ENCODE measurements at places on chromosomes 6 and 20. TPM values are rescaled to one million over a fixed set of nuclear protein-coding genes. Genes with fewer than 3 reads are reported as not detected.

Gene TFAP2D
- not detected for total RNA-seq

Gene EPHA7
- total RNA-seq = not detected

DNA sequence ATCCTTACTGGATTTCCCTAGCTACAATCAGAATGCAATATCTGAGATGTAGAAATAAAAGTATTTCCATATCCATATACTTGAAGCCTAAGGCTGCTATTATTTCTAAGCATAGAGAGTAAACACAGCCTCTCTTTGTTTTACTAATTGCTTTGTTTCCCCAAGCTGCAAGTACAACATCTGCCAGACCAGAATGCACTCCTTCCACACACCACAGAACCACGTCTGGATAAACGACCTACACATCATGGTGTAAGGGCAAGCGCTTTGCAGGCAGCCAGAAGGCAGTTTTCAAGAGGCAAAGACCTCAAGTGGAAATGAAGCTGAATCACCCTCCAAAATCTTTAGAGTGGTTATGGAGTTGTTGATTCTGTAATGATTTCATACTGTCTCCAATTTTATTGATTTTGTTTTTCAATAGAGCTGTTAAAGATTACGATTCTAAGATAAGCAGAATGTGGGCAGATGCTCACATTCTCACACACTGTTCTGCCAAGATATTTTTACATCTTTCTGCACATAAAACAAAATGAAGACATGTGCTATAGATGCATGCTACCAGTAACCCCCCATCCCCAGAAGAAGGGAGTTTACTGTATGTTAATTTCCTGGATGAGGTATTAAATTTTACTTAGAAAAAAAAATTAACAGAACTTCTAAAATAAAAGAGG lies 88.8 kb downstream of the THEMIS start:
- no peak overlapping the region for H3K27ac ChIP-seq
- H3K36me3 ChIP-seq = no peaks in the 10 kb centered on the region
- no peaks in the 10 kb centered on the region for H3K27me3 ChIP-seq
- no peak overlapping the region for H3K4me3 ChIP-seq
- DNase-seq = no peak

Gene PM20D2
- 3.8 TPM for total RNA-seq

- no peak overlapping the region for H3K4me3 ChIP-seq
- no peaks in the 10 kb centered on the region for H3K27me3 ChIP-seq
- no peak for DNase-seq
Observed at GRCh38 chr20:50668326-50668725, 23.0 kb downstream of the RIPOR3 start.

GRCh38 chr6:16933532-16933931 lies 168.3 kb upstream of the STMND1 start:
- H3K27me3 ChIP-seq = no peaks in the 10 kb centered on the region
- DNase-seq = no peak
- H3K4me1 ChIP-seq = no peaks in the 10 kb centered on the region
- H3K27ac ChIP-seq = no peak overlapping the region
- H3K4me3 ChIP-seq = no peak overlapping the region

DNA sequence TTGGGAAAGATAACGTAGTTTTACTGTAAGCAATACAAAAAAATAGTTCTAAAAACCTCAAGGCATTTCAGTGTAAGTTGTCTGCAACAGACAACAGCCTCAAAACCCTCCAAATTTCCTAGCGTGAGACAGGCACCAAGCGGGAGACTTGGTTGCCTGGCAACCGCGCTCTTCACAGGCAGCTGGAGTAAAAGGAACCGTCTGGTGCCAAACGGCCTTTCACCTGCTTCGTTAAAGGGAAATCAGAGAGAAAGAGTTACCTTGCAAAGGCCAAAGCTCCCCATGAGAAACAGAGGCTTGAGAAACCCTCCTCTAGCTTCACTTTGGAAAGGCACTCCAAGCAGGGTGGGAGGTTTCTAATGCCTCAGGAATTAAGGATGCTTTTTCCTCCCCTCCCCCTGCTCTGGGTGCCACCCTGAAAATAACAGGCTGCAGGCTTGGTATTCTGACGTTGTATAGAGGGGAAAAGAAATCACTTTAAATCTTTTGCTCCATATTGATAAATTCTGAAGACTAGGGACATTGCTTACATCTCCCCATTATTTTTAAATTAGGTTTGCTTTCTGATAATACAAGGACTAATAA lies 129.7 kb upstream of the UFL1 start:
- H3K4me1 ChIP-seq = no peaks in the 10 kb centered on the region
- no peaks in the 10 kb centered on the region for H3K36me3 ChIP-seq
- H3K27me3 ChIP-seq = no peaks in the 10 kb centered on the region
- no peak overlapping the region for H3K4me3 ChIP-seq

Gene OR2B2
- total RNA-seq = not detected

GRCh38 chr6:170461556-170462365 lies 91.3 kb downstream of the PSMB1 start:
- no peak for DNase-seq
- H3K36me3 ChIP-seq = no peaks in the 10 kb centered on the region
- H3K27ac ChIP-seq = no peak overlapping the region
- H3K4me3 ChIP-seq = no peak overlapping the region

Gene LY6G6F
- not detected for total RNA-seq

GRCh38 chr6:138555421-138555988 lies 56.2 kb upstream of the NHSL1 start:
- DNase-seq = no peak
- H3K27ac ChIP-seq = peak overlapping the region; percentile 36
- no peaks in the 10 kb centered on the region for H3K27me3 ChIP-seq
- no peak overlapping the region for H3K4me3 ChIP-seq

- no peak for DNase-seq
- H3K36me3 ChIP-seq = no peaks in the 10 kb centered on the region
- no peak overlapping the region for H3K4me3 ChIP-seq
- no peaks in the 10 kb centered on the region for H3K27me3 ChIP-seq
- H3K27ac ChIP-seq = no peak overlapping the region
Observed at GRCh38 chr20:47392015-47392720, 35.7 kb upstream of the ZMYND8 start.

DNA sequence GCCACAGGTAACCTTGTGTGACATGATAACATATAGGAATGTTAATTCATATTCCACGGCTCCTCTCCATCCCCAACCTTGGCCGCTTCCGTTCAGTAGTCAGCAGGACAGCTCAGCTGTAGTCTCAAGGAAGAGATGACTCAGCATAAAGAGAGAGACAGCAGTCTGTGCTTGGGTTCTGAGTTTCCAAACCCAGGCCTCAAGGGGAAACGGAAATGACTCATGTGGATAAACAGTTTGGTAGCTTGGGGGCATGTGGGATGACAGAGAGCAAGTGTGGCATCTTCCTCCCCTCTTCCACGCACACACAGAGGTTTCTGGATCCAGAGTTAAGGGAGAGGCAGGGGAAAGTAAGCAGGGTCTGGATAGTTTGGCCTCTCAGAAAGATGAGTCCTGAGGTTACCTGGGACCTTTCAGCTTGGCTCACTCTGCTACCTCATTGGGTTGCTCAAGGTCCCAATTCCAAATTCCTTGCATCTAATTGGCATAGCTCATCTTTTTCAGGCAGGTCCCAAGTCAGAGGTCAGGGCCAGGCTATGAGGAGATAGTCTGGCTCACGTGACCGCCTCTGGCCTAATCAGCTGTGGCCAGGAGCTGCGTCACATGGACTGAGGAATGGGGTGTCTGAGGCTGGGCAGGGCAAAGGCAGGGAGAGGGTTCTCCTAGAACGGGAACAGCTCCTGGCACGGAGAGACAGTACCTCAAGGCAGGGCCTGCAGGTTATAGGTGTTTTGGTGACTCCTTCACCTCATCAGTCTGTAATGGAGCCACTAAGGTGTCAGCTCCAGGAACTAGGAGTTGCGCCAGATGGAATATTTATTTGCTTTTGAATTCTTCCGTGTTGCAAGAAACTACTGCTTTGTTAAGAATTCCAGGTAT lies 36.5 kb upstream of the MLN start:
- H3K36me3 ChIP-seq = no peaks in the 10 kb centered on the region
- H3K4me3 ChIP-seq = no peak overlapping the region
- H3K27ac ChIP-seq = no peak overlapping the region
- DNase-seq = no peak
- no peaks in the 10 kb centered on the region for H3K4me1 ChIP-seq
